Frontal cortex (tissue), 4 donors: ENCODE measurements at places on chromosomes 2 and 18. TPM values are rescaled to one million over a fixed set of nuclear protein-coding genes. Genes with fewer than 3 reads are reported as not detected.

Gene TMEM247
- total RNA-seq = not detected

Gene GALNT5
- total RNA-seq = under 0.01 TPM

Gene ERICH2
- total RNA-seq = not detected

Gene GORASP2
- total RNA-seq = 21.6 TPM

Gene CYRIA
- total RNA-seq = 227 TPM

Gene ZNF396
- total RNA-seq = 4.1 TPM

Gene FHOD3
- total RNA-seq = 46.9 TPM

Gene LINC00305
- total RNA-seq = not detected

Gene LONRF2
- 47.3 TPM for total RNA-seq

Gene TUBA3E
- total RNA-seq = not detected

Gene SERPINB12
- total RNA-seq = not detected

Gene RFX8
- 0.41 TPM for total RNA-seq

Gene ALLC
- total RNA-seq = under 0.01 TPM

Gene ABCB11
- total RNA-seq = under 0.01 TPM

Gene DYSF
- total RNA-seq = 0.82 TPM

Gene SERPINB7
- not detected for total RNA-seq

Gene IRS1
- total RNA-seq = 11.8 TPM

Gene ADD2
- total RNA-seq = 291 TPM

Gene IL1B
- total RNA-seq = 0.41 TPM

Gene POMC
- 1.2 TPM for total RNA-seq

Gene TMEM200C
- 23.2 TPM for total RNA-seq

Gene GLB1L
- 4.9 TPM for total RNA-seq

Gene SERPINB4
- not detected for total RNA-seq

Gene POU3F3
- 266 TPM for total RNA-seq

Gene KCNE4
- 2.4 TPM for total RNA-seq

Gene METTL8
- total RNA-seq = 23.2 TPM

Gene ADAM23
- 20.0 TPM for total RNA-seq

Gene DLGAP1
- total RNA-seq = 57.1 TPM

Gene ZNF516
- 14.3 TPM for total RNA-seq

Gene FOSL2
- 20.0 TPM for total RNA-seq

Gene SATB2
- total RNA-seq = 440 TPM

Gene LHCGR
- total RNA-seq = under 0.01 TPM

Gene ALK
- total RNA-seq = 2.0 TPM

Gene HYCC2
- total RNA-seq = 55.0 TPM

Gene AFF3
- total RNA-seq = 56.7 TPM

Gene FAM124B
- 8.2 TPM for total RNA-seq

Gene ANO7
- 0.41 TPM for total RNA-seq

Gene MLPH
- 0.82 TPM for total RNA-seq

Gene EXOC6B
- 232 TPM for total RNA-seq

Gene DSG4
- total RNA-seq = under 0.01 TPM

Gene GKN1
- not detected for total RNA-seq
